ENCODE measurements at places on chromosomes 1 and 21.
A peak's percentile ranks its signal among the peaks of the same experiment; 100 is the strongest.

DNA sequence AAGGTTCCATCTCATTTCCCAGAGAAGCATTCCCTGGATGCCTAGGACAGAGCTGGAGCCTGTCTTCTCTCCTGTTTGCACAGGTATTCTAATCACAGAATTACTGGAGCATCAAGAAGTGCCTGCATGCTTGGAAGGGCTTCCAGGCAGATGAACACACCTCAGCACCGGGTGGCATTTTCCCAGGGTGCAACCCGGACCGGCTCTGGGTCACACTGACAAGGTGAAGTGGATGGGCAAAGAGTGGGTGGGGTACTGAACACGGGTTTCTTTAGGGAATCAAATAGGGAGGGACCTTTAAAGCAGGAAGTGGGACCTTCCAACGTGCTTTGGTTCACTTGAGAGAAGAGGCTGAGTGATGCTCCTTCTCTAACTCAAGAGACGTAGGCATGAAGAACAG is 7.1 kb upstream of the PEF1 start:
- no peak for DNase-seq

- no peak for DNase-seq
Observed at GRCh38 chr1:174276087-174276486, 116.8 kb downstream of the RABGAP1L start.

DNA sequence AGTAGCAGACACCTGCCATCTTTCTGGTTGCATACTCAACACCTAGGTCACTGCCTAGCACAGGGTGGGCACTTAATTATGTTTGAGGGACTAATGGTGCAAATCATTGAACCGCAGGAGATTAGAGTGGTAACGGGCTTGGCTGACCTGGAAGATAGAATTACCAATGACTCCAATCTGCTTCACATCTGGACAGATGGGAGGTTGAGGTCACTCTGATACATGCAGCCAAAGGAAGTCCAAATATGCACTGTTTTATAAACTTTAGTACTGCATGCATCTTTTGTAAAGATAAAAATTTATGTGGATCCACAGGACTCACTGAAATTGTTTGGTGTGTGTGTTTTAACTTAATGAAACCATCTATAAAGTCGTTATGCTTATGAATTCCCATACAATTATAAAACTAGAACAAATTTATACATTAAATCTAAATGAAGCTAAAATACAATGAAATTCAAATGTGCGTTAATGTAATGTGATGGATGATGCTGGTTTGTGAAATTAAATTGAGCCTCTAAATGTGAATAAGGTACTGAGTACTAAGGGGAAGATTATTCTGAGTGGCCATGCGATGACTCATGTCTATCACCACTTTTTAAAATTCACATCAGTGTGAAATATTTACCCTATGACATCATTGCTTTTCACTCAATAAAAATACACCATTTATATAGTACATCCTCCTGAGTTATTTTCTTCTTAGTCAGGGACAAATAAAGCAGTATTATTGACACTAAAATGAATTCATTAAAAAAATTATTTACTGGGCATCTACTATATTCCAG is 224.7 kb upstream of the FAM78B start:
- no peak for DNase-seq

GRCh38 chr1:172745014-172745413 is 86.1 kb downstream of the FASLG start:
- DNase-seq: peak; percentile 73

GRCh38 chr1:211738096-211738690 is 62.8 kb upstream of the NEK2 start:
- DNase-seq: no peak

- DNase-seq: no peak
Observed at GRCh38 chr1:208557046-208557722, 313.0 kb upstream of the PLXNA2 start.
